ENCODE measurements at places on chromosomes 12 and 14.
A peak's percentile ranks its signal among the peaks of the same experiment; 100 is the strongest.

DNA sequence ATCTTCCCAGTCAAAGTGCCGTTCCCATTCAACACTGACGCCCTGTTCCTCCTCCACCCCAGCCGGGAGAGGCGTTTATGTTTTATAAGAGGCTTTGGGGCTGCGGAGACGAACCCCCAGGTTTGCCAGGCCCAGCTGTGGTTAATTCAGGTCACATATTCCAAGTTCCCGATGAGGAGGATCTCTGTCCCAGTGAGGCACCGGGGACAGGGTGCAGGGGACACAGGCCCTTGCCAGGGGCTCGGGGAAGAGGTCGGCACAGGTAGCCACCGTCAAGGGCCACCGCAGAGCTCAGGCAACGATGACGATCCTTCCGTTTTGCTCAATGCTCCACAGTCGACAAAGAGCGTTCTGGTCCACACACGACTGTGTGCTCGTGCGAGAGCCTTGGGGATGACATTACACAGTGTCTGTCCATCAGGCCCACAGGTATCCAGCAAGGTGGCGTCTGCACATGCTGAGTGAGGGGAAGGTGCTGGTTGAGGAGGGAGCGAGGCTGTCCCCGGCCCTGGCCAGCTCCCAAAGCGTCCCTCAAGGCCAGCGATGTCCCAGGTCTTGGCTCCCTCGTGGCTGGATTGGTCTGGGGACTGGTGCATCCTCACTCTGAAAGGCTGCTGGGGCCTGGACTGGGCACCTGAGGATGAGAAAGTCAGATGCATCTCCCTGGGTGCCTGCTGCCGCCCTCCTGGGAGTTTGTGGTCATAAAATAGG lies 189.2 kb upstream of the C14orf180 start:
- DNase-seq, result no peak

DNA sequence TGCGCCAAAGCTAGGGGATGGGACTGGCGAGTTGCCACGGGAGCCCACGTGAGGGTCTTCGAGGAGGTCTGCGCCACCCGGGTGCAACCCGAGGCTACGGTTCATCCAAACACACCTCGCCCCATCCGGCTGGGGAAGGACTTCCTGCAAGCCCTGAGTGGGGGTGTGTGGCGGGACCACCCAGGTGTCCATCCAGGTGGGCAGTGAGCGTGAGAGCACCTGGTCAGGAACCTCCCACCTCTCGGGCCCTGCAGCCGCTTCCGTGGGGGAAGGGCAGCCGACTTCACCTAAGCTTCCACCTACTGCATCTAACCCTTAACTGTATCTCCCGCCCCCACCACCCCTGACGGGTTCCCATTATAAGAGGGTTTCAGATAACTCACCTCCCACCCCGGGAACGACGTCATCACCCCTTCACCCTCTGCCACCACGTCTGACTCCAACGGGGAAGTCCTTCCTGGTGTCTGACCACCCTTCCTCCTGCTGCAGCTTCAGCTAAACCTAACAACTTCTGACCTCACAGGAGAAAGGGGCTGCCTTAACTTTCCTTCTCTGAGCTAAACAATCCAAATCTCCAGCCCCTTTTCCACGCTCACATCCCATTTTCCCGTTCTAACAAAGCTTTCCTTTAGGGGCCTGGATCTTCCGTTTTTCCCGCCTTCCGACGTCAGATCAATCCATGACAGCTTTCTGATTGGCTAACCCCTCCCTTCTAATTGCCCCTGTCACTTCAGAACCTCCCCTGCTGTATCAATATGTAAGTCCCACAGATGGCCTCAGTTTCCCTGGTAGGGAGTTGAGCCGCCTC lies 27.4 kb upstream of the SMUG1 start:
- DNase-seq, result no peak

DNA sequence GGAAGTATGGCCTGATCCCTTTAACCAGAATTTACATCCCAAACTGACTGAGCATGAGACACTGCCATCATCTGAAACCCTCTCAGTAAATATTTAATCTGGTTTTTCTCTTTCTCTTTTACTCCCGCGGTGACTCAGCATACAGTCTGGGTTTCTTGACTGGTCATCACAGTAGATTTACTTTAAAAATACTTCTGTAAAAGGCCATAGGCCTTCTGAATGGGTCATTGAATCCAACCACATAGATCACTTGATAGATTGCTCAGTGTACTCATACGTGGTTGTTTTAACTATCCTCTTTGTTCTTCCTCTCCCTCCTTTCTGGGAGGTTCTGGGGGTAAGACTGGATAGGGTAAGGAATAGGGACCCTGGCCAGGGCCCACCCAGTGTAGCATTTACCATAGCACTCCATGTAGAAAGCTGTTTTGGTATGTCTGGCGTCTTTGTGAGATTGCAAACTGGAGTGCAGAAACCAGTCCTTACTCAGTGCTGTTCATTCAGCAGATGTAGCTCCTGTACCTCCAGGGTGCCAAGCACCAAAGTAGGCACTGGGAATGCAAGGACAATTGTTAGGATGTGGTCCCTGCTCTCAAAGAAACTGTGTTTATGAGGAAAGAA lies 165.7 kb downstream of the SRGAP1 start:
- DNase-seq, result no peak

GRCh38 chr14:64388533-64389285 lies 556 bp downstream of the MTHFD1 start:
- peak; percentile 28 for DNase-seq

DNA sequence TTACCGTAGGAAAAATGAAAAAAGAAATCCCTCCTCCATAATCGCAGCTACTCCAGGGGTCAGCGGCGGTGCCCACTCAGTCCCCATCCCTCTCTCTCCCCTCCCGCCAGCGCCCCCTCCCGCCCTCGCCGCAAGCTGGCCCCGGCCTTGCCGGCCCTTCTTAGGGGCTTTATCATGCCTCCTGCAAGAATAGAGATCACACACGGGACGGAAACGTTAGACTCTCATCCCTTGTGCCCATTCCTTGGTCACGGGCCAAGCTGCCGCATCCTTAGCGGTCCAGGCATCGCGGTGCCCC lies 692 bp upstream of the COX14 start:
- DNase-seq, result no peak

DNA sequence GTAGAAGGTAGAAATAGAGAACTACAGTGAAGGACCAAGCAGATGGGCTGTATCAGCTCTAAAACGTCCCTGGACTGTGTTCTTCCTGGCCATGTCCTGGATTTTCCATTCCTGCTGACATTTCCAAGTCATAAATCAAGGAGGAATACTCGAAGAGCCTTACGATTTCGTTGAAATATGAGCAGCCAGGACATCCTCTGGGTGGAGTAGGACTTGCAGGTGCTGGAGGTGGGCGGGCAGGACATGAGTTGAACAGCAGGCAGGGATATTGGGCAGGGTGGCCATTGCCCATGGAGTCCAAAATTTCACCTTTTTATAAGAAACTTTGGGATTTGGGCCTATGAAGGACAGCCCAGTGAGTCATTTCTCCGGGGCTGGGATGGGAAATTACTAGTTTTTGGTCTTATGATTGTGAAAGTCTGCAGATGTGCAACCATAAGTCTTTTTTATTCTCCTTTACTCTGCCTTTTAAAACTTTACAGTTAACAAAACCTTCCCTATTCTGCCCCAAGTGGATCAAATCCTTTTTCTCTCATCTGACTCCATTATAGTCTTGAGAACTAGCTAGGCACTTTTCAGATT lies 88.8 kb downstream of the TMX1 start:
- DNase-seq, result no peak

DNA sequence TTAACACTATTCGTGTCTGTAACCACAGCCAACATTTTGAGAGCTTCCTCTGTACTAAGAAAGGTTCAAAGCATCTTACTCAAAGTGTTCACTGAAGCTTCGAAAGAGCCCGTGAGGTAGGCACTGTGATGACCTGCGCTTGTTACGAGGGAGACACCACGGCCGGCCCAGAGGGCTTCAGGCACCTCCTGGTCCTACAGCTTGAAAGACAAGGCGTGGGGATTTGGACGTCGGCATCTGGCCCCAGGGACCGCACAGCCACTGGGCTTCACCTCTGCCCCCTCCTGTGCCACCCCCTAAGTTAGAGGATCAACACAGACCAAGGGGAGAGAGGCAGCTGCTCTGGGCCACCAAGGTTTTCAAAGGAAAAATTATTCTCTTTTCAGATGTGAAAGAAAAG lies 75.6 kb downstream of the RIMBP2 start:
- no peak for DNase-seq

DNA sequence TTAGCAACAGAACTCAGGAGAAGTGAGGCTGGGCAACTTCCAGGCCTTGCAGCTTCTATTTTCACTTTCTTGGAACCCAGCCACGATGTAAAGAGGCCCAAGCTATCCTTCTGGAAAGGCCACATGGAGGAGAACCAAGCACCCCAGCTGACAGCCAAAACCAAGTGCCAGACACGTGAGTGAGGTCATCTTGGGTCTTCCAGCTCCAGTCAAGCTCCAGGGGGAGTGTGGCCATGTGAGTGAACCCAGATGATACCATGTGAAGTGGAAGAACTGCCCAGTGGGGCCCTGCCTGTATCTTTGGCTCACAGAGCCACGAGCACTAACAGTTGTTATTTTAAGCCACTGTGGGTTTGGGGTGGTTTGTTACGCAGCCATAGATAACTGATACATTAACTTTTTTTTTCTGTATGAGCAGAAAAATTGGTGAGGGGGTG lies 126.8 kb upstream of the MAP1LC3B2 start:
- DNase-seq, result no peak

- no peak for DNase-seq
These were observed 15.9 kb downstream of the INTS13 start for GRCh38 chr12:26921886-26922285.

GRCh38 chr14:104559804-104560585 lies 19.6 kb upstream of the C14orf180 start:
- DNase-seq, result no peak

DNA sequence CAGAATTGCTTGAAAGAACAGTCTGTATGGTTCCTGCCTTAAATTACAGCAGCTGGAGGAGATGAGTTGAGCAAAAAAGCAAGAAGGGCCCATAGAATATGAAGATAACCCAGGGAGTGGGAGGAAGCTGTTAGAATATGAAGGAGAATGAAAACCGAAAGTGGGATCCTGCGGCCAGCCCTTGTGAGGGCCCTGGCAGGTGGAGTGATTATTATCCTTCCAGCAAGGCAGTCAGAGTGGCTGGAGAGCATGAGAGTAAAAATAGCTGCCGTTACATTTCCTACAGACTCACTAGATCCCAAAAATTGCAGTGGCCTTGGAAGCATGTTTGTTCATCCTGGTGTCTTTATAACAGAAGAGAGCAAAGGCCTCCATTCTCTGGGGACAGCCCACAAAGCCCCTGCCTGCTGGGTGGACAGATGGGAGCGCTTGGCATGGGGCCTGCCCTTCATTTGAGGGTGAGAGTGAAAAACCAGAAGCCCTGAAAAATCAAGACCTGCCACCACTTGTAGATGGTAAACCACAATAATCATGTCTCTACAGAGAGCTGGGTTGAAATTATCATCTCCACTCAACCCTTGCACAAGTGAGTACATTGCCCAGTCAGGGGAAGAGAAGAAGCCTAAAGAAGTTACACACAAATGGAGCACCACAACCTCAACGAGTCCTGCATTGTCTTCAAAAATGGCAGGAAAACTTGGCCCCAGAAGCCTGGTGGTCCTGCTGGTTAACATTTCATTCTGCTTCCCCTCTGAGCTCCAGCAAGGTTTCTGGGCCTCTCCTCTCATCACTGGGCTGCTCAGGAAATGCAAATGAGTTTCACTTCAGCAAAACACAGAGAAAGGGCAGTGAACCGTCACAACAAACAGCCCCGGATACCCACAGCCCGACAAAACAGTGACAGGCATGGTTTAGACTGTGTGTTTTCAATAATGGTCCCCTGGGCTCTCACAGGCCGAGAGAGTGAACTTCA lies 20.5 kb downstream of the ZDHHC22 start:
- DNase-seq, result no peak

DNA sequence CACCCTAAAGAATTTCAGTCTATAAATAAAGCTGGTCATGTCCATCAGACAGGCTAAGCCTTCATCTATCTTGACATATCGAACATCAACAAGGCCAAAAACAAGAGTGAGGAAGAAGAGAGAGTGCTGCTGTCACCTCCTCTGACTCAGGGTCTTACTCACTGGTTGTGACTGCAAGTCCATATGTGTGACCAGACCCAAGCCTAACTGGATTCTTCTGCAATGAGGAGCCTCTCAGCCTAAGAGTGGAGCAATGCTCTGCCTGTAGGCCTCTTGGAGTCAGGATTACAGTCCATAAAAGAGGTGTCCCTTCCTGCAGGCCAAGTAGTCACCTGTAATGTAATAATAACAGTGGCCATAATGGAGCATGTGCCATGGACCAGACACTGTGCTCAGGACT lies 121.2 kb upstream of the SLC35F4 start:
- DNase-seq, result no peak

- no peak for DNase-seq
These were observed 17.0 kb downstream of the MVK start for GRCh38 chr12:109590566-109590965.

DNA sequence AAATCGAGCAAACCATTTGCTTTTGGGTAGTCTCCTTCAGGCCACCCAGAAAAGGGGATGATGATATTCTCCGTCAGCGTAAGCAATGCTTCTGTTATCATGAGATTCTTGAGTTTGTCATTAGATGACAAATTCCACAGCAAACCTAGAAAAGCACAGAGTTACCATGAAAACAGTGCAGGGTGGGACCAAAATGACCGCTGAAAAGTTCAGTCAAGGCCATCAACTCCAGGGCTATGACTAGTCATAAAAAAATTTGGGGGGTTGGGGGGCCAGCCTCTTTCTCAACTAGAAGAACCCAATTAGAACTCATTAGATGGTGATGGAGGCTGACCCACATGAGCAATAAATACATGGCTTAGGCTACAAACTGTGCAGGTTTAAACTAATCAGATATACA lies 55.5 kb downstream of the PKP2 start:
- DNase-seq, result no peak

DNA sequence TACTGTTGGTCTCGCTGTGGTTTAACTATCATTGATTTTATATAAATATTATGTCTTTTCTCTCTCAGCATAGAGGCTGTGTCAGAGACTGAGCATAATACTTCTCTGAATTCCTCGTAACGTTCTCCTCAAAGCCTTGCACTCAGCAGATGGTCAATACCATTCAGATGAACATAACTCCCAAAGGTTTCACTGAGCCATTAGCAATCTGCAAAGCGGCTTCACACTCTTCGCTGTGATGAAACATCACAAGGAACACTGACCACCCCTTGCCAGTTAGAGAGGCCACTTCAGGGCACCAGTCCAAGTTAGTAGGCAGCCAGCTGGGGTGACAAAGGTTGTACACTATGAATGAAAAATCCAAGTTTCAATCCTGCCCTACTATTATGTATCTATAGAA lies 30.1 kb upstream of the STON2 start:
- DNase-seq, result no peak

GRCh38 chr12:65501093-65501621 lies 222.7 kb downstream of the MSRB3 start:
- DNase-seq, result no peak

All from HAP-1 (cell line).